ENCODE measurements at places on chromosomes 1 and 21. TPM values are rescaled to one million over a fixed set of nuclear protein-coding genes. Genes with fewer than 3 reads are reported as not detected.

Gene SPRR3
- not detected for total RNA-seq

Gene A3GALT2
- total RNA-seq = not detected

Gene LCA5L
- 0.21 TPM for total RNA-seq

Gene MPC2
- 27.6 TPM for total RNA-seq

Gene PLA2G2F
- total RNA-seq = not detected

Gene EVA1C
- 23.6 TPM for total RNA-seq

Gene LCE2A
- total RNA-seq = not detected

Gene ROR1
- 3.3 TPM for total RNA-seq

Gene RIT1
- total RNA-seq = 37.7 TPM

Gene SLC16A1
- 144 TPM for total RNA-seq

Gene CNR2
- total RNA-seq = not detected

Gene RASSF5
- 0.25 TPM for total RNA-seq

Gene CNN3
- total RNA-seq = 334 TPM

Gene DEDD
- 38.8 TPM for total RNA-seq

Gene AGL
- 14.9 TPM for total RNA-seq

Gene RPAP2
- total RNA-seq = 14.8 TPM

Gene SYCP1
- not detected for total RNA-seq

Gene OVAAL
- total RNA-seq = not detected

Data from pulmonary artery endothelial cell (primary cell).